ENCODE measurements at places on chromosomes 11 and 22.

GRCh38 chr11:61542705-61543104 is 34.2 kb downstream of the LRRC10B start:
- DNase-seq: no peak

GRCh38 chr11:8011371-8011770 is 24.2 kb downstream of the EIF3F start:
- DNase-seq: no peak

DNA sequence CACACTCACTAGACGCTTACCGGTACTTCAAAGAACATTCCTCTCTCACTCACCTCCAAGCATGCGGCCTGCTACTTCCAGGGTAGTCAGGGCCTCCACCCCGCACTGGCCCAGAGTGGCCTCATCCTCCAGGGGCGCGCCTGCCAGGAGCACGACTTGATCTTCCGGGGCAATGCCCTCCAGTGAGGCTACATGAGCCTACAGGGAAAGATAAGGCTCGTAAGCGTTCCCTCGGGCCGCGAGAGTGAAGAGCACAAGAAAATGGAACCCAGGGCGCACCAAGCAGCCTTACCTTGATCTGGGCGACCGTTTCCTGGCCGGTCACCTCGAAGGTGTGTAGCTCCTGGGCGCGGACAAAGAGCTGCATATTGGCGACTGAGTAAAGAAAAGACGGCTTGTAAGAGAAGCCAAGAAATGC is 478 bp downstream of the FAU start:
- DNase-seq: no peak

DNA sequence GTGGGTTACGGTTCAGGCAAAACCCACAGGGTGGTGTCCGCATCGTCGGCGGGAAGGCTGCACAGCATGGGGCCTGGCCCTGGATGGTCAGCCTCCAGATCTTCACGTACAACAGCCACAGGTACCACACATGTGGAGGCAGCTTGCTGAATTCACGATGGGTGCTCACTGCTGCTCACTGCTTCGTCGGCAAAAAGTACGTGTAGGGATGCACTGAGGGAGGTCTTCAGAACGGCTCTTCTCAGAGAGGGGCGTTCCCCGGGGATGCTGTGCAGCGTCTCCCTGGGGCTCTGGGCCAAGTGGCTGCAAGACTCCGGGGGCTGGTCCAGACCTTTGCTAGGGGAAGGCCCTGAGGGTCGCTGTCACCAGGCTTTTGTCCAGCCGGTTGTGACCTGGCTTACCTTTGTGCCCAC is 1.3 kb downstream of the ACR start:
- no peak for DNase-seq

DNA sequence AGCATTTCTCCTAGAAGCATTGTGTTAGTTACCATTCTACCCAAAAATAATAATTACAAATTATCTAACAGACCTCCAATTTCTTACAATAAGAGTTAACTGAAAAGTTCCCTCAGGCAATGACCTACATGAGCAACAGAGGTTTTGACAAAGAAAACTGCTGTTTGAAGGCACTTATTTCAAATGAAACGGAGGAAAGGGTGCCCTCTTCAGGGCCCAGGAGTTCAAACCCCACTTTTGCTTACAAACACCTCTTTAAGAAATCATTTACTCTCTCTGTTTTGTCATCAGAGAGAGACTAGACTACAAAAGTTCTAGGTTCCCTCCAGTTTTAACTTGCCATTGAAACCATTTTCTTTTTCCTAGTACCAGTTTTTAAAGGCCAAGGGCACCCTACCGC is 56.7 kb downstream of the AMBRA1 start:
- DNase-seq: no peak

DNA sequence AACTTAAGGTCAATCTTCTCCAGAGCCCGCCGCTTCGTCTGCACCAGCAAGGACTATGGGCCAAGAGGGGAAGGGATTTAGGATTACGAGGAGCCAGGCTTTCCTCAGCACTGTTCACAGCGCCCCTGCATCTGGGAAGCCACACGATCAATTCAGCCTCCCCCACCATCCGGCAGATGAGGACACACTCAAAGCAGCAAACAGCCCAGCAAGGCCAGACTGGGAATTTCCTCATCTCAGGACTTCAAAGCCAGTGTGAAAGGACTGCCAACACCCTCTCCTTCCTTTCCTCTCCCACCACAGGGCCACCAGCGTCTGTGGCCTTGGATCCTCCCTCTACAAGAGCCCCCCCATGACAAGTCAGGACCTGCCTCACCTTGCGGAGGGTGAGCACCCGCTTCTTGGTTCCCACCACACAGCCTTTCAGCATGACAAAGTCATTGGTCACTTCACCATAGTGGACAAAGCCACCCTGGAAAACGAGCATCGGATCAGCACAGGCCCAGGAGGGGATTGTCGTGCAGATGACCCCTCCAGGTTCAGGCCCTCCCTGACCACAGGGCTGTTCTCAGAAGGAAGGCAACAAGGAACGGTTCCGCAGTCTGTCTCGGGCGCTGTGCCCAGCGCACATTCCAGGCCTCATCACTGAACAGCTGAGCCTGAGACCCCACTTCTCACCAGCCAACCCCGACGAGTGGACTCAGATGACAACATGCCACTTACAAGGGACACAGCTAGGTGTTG is 6.0 kb downstream of the RPL3 start:
- no peak for DNase-seq

GRCh38 chr22:36102995-36103394 is 57.6 kb downstream of the APOL3 start:
- no peak for DNase-seq

DNA sequence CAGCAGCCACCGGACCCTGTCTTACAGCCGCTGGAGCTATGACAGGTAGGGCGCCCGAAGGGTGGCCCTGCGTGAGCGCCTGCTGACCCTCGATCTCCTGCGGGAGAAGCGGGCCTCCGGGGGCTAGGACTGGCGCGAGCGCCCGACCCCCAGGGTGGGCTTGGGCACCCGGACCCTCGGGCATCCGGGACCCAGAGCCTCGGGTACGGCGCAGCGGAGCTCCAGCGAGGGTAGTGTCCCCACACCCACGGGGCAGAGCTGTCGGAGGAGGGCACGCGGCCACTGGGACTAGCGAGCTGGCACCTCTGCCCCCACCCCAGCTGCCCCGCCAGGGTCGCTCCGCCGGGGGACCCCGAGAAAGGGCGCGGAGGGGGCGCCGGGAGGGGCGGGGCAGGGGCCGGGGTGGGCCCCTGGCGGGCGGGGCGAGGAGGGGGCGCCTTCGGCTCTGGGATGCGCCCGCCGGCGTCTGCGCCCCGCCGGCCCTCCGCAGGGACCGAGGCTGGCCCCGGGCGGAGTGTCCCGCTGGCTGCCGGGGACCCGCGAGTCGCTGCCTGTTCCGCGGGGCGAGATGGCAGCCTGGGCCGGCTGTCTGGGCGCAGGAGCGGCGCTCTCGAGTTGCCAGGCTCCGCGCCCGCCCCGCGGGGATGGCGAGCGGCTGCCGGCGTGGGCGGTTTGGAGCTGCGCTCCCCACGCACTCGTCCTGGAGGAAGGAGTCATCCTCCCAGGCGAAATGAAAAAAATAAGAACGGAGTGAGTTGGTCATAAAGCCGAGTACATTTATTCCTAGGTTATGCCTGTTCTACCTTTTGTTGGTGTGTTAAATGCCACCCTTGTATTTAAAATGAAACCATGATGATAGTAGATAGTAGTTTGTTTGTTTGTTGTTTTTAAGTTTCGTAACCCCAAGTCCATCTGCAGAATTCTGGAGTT is 32.4 kb downstream of the EIF3F start:
- no peak for DNase-seq

- no peak for DNase-seq
Measured at GRCh38 chr11:27551127-27551526, 44.6 kb upstream of the LIN7C start.

DNA sequence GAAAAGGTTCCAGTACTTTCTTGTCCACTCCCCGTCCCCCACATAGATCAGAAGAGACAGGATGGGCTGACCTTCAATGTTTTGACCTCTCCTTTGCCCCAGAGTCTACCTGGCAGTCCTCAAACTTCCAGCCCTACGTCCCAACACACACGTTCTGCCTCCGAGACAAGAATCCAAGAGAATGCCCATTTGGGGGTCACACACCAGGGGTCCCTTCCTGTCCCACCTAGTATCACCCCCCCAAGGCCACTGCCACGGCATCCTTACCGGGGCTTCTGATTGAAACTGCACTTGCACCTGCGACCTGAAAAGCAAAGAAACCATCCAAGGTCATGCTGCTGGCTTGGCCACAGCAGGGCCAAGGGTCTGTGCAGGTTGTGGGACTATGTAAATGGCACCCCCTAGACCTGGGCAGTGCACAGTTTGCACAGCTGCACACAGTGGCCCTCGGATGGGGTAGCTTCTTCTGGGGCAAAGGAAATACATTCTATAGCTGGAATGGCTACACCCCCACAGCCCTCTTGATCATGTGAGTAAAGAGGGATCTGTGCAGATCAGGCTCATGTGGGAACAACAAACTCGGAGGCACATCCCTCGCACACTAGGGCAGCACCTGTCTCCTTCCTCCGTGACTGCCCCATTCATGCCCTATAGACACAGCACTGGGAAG is 16.5 kb upstream of the FXYD2 start:
- no peak for DNase-seq

- no peak for DNase-seq
Measured at GRCh38 chr11:45748801-45749200, 56.1 kb upstream of the SLC35C1 start.

DNA sequence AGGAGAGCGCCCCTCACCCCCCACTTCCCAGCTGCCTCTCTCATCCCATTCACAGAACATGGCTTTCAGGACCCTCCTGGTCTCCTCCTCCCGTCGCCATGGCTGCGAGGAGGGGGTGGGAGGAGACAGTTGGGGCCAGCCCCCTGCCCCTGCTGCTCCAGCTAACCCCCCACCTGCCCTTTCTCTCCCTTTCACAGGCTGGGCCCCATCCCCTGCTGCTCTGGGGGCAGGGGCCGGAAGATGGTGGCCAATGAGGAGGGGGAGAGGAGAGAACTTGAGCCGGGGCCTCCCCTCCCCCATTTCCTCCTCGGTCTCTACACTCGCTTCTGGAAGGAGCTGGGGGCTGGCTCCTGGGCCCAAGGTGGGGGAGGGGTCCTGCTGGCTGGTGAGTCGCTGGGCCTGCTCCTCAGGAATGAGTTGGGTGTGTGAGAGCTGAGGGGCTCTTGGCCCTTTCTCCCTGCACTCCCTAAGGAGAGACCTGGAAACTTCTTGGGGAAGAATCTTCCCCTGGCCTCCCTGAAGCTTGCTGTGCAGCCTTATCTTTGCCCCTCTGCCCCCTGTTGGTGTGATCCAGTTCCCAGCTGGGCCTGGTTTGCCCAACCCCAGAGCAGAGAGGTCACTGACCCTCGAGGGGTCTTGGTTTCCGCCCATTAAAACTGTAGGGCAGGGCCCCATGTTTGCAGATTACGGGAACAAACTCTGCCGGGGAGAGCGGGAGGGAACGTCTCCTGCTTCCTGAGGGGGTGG is 10.2 kb downstream of the YPEL4 start:
- peak; percentile 98 for DNase-seq

DNA sequence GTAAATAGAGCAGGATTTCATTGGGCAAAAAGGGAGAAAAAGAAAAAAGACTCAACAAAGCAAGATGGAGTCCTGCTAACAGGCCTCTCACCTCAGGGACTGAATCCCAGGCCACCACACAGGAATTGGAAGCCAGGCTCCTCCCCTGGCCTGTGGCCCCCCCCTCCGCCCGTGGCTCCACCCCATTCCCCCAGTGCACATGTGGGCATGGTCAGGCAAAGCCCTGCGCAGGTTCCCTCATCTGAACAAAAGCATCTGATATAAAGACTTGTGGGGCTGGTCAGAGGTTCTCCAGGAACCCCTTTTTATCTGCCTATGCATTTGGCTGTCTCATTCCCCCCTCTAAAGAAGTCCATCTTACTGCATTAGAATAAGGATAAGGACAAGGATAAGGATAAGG is 46.0 kb upstream of the PAK1 start:
- no peak for DNase-seq

- DNase-seq: no peak
Measured at GRCh38 chr11:46521961-46522681, 71.7 kb downstream of the AMBRA1 start.

DNA sequence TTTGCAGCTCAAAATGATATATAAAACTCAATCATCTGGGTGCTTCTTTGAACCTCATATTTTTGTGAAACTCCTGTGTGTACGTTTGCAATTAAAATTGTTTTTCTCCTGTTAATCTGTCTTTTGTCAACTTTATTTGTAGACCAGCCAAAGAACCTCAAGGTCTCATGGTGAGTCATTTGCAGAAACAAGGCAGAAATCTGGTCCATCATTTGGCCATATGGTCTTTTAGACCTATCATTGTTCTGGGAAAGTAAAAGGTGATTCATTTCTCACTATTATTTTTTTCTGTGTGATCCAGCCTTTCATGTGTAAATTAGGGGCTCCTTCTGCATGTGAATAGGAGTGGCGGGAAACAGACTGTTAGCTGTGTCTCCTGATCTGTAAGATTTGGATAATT is 399.1 kb upstream of the DDI1 start:
- DNase-seq: no peak

DNA sequence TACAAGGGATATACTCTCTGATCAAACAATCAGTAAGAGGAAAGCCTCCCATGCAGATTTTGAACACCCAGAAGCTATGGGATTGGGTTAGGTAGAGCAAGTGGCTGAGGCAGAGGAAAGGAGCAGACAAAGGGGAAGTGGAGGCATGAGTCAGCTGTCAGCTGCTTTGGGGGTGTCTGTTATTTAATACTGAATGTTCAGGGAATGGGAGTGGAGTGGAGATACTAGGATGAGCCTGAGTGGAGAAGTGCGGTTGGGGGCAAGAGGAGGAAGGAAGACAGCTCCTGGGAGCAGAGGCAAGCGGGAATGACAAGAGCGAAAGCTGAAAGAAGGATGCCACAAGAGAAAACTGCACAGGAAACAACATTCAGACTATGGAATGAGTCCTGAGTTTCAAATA is 22.7 kb upstream of the TMPRSS5 start:
- no peak for DNase-seq

- DNase-seq: no peak
Measured at GRCh38 chr11:129846508-129847335, 31.1 kb downstream of the TMEM45B start.

- DNase-seq: no peak
Measured at GRCh38 chr22:44709881-44710392, 7.9 kb downstream of the PRR5 start.

GRCh38 chr11:61851900-61852295 is 23.8 kb downstream of the FADS2 start:
- no peak for DNase-seq
